ENCODE measurements at places on chromosomes 13 and 19.

DNA sequence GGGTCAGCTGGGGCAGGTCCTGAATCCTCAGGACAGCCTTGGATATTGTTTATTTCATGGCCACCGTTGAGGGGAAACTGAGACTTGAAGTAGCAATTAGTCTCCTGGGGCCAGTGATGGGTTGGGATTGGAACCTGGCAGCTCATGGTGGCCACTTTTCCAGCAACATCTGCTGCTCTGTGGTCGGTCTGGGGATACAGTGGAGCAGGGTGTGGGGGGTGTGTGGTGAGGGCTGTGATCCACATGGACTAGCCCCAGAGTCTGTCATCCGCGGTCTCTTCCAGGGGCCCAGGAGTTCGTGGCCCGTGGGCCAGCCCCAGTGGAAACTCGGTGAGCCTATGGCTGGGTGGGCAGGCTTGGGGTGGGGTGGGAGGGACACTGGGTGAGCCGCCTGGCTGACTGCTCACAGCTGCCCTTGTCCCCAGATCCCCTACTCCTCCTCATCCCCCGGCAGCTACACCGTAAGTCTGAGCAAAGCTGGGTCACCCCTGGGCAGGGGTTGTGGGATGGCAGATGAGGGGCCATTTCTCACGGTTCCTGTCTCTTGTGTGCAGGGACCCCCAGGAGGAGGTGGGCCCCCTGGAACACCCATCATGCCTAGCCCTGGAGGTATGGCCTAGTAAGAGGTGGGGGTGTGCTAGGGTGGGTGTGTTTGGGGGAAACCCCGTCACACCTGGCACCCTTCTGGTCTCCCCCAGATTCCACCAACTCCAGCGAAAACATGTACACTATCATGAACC lies 5.5 kb downstream of the ISYNA1 start:
- no peak for DNase-seq

GRCh38 chr13:108961542-108962125 lies 332.2 kb downstream of the MYO16 start:
- DNase-seq, result peak; percentile 61

- no peak for DNase-seq
Measured at GRCh38 chr19:39193803-39194202, 3.0 kb upstream of the NCCRP1 start.

DNA sequence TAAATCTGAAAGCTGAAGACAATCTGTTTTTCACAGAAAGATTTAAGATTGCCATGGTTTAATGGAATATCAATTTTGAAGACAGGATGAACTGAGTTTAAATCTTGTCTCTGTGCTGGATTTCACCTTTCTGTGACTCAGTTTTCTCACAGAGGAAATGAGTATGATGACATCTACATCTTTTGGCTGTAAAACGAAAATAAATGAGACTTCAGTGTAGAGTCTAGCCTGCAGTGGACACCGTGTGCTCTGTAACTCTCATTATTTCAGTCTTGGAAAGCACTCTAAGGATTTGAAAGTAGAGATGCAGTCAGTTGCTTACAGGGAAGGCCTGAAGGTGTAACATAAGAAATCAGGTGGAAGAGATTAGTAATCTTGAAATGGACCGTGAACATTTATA lies 150.4 kb downstream of the NALCN start:
- peak; percentile 18 for DNase-seq

GRCh38 chr13:60572003-60572798 lies 175.2 kb downstream of the TDRD3 start:
- peak; percentile 69 for DNase-seq

DNA sequence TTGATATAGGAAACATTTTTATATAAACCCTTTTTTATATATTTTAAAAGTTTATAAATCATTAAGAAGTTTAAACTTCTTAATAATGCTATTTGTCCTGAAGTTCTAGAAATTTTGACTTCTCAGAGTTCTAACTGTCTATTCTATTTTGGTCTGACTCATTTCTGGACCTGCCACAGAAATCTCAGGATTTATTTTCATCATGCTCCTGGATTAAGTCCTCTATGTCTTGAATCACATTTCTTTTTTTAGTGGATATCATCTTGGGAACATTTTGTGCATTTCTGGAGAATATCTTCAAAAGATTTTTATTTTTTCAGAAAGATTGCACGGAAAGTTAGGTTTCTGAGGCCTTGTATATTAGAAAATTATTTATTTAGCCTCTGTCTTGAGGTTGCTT lies 289.1 kb downstream of the NDFIP2 start:
- no peak for DNase-seq

GRCh38 chr13:30915691-30916541 lies 9.8 kb downstream of the MEDAG start:
- peak; percentile 41 for DNase-seq

GRCh38 chr19:48915757-48916156 lies 15.6 kb downstream of the NUCB1 start:
- DNase-seq, result no peak

GRCh38 chr13:97975280-97975847 lies 21.9 kb downstream of the IPO5 start:
- DNase-seq, result no peak

DNA sequence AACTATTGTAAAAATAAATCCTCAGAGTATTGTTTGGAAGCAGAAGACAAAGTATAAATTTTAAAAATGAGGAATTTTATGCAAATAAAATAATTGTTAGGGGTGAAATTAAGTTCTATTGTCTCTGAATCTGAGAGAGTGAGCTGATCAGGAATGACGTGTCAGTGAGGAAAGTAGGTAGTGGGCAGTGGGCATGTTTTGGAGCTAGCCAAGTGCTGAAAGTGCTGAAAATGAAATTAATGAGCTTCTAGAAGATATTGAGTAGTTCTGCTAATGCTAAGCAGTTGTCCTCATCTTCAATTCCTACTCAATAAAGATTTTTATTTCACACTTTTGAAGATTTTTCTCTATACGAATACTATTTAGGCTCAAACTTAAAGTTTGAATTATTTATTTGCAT lies 1167.8 kb upstream of the PCDH20 start:
- DNase-seq, result no peak

- DNase-seq, result no peak
Measured at GRCh38 chr19:4622695-4623421, 16.5 kb upstream of the TNFAIP8L1 start.

DNA sequence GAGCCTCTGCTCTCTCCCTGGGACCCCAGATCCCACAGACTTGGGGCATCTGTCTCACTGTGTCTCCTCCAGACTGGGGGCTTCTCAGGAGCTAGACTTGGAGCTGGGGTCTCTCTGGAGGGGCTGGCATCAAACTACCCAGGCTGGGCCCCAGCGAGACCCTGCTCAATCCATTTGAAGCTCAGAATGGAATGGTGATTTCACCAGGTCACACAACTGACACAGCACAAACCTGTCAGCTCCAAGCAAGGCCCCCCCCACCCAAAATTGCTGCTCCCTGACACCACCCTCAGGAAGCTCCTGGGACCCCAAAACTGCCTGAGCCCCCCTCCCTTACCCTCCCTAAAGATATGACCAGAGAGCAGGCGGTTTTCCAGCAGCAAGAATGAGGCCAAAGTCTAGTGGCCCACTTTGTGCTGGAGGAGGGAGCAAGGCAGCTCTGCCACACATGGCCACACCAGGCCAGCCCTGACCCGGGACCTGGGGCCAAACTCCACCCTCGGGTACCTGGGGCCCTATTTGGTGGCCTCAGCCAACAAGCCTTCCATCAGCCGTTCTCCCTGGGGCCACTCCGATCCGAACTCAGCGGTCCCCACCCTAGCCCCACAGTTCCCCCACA lies 2.4 kb downstream of the NR2F6 start:
- DNase-seq, result no peak

- DNase-seq, result no peak
Measured at GRCh38 chr19:15614507-15615379, at the start of gene CYP4F8. CYP4F8 (plus strand) TSS chr19:15615218; CDS start chr19:15615617, 399 bp downstream.

GRCh38 chr13:38914070-38914469 lies 76.6 kb downstream of the STOML3 start:
- DNase-seq, result no peak

- DNase-seq, result peak; percentile 66
Measured at GRCh38 chr13:43019811-43020210, 3.6 kb upstream of the DNAJC15 start.

GRCh38 chr19:55118401-55118991 lies 1.1 kb upstream of the PPP1R12C start:
- DNase-seq, result no peak

- DNase-seq, result no peak
Measured at GRCh38 chr19:3707868-3708206, 347 bp upstream of the TJP3 start.

DNA sequence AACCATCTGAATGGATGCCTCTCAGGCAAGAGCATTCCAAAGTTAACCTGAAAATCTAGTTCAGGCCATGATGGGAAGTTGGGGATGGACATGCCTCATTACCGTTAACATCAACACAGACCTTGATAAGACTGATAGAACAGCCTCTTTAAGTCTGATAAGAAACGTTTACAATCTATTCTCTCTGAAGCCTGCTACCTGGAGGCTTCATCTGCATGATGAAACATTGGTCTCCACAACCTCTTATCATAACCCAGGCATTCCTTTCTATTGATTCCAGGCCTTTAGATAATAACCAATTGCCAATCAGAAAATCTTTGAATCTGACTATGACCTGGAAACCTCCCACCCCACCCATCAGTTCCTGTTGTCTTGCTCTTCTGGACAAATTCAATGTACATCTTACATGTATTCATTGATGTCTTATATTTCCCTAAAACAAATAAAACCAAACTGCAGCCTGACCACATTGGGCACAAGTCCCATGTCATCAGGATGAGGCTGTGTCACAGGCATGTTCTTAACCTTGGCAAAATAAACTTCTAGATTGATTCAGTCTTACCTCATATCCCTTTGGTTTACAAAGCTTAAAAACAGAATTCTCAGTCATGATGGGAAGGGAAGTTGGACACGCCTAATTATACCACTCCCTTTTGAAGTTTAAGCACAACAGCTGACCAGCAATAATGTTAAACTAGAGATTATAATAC lies 843.8 kb upstream of the SPRY2 start:
- no peak for DNase-seq

DNA sequence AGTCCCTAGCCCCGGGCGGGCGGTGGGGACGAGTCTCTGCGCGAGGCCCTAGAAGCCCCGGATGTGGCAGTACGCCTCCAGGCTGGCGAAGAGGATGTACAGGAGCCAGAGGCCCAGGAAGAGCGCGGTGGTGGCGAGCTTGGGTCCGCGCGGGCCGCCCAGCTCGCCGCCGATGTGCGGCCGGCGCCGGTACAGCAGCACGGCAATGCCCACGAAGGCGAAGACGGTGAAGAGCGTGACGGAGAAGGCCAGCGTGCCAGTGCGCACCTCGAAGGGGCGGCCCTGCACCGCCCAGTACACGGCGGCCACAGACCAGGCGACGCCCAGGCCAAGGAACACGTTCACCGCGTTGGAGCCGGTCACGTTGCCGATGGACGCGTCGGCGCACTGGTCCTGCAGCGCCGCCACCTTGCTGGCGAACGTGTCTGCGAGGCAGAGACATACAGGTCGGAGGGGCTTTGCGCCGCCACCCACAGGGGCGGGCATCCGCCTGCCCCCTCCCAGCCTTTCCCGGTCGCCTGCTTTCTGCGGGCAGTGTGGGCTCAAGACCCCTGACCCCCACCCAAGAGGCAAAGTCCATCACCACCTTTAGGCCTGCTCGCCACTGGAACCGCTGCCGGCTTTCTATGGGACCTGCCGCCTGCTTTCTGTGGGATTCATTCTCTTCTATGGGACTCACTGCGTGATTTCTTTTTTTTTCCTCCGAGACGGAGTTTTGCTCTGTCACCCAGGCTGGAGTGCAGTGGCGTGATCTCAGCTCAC lies 10.9 kb upstream of the MEIS3 start:
- DNase-seq, result peak; percentile 59

DNA sequence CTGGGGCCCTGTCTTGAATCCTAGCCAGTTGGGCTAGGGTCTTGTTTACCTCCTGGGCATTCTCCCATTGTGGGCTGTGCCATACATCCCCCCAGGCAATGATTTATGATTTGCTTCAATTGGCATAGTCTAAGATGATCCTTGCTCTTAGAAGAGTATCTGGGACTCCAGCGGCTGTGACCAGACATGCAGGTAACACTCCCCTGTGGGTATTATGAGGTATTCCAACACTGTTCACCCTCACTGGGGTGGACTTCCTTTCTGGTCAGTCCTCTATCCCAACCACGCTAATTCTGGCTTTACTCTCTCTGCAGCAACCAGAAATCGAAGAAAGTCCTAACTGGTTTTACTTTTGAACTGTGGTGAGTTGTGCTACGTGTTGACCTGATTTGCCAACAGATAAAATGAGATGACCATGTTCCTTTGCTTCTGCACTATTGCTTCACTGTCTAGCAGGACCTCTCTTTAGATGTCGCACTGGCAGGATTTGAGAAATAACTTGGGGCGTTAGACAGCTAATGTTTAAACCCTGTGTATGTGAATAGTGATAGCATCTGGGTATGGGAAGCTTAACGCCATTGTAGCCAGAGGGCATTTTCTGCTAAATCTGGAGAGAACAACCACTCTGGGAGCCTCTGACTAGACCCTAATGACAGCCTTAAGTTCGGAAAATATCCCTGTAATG lies 6.7 kb upstream of the LRCH1 start:
- peak; percentile 25 for DNase-seq

GRCh38 chr19:45428384-45429231 lies 4.9 kb upstream of the ERCC1 start:
- DNase-seq, result peak; percentile 84

DNA sequence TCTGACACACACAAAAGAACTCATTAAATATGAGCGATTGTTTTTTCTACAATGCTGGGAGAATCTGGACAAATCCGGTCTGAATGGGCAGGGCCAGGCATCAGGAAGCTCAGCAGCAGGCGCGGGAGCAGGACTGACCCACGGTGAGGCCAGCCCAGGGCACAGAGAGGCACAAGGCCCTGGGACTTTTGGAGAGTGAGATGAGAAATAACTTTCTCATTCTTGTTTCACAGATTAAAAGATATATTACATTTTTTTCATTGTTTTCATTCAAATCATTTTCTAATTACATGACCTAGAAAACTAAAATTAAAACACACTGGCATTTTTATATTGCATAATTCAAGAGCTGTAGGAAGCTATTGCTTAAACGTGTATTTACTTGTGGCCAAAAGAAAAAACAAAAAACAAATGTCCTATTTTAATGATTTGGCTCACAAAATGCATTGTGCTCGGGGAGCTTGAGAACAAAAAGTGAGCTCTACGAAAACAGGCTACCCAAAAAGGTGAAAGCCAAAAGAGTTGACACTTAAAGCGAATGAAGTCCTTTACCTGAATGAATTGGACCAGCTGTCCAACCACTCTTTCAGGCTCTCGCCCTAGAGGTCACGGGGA lies 133.1 kb downstream of the TNFRSF19 start:
- peak; percentile 67 for DNase-seq

- DNase-seq, result no peak
Measured at GRCh38 chr13:74098077-74098476, 36.1 kb downstream of the KLF12 start.

GRCh38 chr13:44763615-44764301 lies 187.6 kb upstream of the TSC22D1 start:
- DNase-seq, result no peak

All from EH (cell line).